ENCODE measurements at places on chromosomes 1 and 21.

GRCh38 chr21:39006571-39007311 is 176.5 kb downstream of the PSMG1 start:
- DNase-seq = no peak

GRCh38 chr1:45444609-45445131 is 46.3 kb downstream of the TESK2 start:
- no peak for DNase-seq

DNA sequence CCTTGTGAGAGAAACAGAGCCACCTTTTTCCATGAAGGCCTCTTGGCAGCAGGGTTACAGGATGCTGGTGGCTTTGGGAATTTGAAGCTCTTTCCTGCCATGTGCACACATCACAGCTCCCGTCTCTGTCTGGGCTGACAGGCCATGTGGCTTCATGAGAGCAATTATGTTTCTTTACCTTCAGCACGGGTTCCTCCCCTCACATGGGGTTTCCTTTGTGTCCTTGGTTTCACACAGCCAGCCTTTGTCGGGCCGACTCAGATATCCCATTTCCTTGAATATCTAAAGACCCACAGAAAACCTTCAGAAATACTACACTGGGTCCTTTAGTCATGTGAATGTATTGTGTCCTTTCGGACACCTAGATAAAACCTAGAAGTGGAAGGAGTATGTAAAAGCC is 7.1 kb downstream of the CLIC6 start:
- no peak for DNase-seq

GRCh38 chr1:243672539-243673074 is 177.4 kb downstream of the AKT3 start:
- DNase-seq = peak; percentile 28

GRCh38 chr21:26165331-26165730 is 5.2 kb downstream of the APP start:
- DNase-seq = no peak

DNA sequence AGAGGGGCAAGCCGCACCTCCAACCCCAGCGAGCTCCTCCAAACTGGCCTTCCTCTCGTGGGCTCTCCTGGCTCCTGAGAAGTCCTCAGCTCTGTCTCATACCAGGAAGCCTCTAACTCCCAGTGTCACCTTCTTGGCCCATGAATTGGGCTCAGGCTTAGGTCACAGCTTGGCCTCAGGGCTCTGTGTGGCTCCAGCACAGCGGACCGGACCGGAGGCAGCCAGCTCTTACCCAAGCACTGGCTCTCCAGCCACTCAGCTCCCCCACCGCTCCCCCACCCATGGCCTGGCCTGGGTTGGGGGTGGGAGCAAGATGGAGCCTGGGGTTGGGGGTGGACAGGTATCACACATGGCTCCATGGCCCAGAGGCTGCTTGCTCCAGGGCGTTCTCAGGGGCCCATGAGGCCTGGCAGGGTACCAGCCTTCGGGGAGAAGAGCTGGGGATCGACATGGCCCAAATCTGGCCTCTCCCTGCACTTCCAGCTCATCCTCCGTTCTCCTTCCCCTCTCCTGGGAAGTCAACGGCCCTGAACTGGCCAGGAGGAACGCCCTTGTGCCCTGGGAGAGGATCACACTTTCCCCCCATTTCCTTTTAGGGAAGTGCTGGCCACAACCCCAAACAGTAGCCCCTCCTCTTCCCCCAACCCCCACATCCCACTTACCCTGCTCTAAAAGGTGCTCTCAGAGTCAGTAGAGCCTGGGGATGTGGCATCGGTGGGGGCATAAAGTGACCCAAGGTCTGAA is 97.5 kb downstream of the CASZ1 start:
- no peak for DNase-seq

DNA sequence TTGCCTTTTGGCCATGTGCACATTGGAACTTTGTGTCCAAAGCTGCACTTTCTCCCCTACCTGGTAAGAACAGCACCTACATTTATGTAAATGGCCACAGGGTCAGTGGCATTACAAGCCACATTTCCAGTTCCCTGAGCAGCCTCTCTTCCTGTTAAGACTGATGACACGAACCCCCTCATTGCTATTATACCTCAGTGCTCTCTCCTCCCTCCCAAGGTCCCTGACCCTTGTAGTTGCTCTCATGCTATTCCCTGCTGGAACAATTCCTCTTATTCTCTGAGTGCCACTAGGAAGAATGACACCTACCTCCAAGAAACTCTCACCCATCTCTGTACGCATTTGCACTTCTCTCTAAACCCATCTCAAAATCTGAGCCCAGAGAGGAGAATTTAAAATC is 14.9 kb upstream of the VAV3 start:
- DNase-seq = no peak

DNA sequence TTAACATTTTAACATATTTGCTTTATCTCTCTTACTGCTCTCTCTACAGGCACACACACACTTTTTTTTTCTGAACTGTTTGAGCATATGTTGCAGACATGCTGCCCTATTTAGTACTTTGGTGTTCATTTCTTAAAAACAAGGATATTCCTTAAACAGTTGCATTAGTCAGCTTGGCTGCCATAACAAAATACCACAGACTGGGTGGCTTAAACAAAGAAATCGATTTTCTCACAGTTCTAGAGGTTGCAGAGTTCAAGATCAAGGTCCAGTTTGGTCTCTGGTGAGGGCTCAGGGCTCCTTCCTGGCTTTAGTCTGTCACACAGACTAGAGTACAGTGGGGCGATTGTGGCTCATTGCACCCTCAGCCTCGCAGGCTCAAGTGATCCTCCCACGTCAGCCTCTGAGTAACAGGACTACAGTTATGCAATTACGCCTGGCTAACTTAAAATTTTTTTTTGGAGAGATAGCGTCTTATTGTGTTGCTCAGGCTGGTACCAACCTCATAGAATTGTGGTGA is 46.7 kb downstream of the RPRD2 start:
- DNase-seq = no peak

- peak; percentile 8 for DNase-seq
These were observed 97.0 kb upstream of the CHODL start for GRCh38 chr21:18147678-18148077.

GRCh38 chr1:196425513-196425912 is 182.7 kb downstream of the KCNT2 start:
- no peak for DNase-seq

DNA sequence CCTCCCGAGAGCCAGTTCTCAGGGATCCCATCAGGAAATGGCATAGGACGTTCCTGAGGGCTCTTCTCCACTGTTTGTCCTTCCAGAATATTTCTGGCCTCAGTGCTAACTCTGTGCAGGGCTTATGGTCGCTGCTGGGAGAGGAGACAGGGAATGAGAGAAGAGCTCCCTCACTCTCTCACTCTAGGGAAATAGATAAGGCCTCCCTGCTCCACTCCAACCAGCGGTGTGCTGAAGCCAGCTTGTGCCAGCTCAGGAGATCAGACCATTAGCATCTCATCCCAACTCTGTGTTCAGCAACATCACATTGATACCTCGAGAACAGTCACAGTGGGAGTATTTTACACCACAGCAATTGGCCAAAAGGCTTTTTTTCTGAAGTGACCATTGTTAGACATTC is 49.2 kb upstream of the ZC3H12A start:
- DNase-seq = no peak

GRCh38 chr1:66552287-66552686 is 18.3 kb downstream of the SGIP1 start:
- no peak for DNase-seq

GRCh38 chr21:32253215-32253641 is 25.6 kb downstream of the MIS18A start:
- peak; percentile 81 for DNase-seq

DNA sequence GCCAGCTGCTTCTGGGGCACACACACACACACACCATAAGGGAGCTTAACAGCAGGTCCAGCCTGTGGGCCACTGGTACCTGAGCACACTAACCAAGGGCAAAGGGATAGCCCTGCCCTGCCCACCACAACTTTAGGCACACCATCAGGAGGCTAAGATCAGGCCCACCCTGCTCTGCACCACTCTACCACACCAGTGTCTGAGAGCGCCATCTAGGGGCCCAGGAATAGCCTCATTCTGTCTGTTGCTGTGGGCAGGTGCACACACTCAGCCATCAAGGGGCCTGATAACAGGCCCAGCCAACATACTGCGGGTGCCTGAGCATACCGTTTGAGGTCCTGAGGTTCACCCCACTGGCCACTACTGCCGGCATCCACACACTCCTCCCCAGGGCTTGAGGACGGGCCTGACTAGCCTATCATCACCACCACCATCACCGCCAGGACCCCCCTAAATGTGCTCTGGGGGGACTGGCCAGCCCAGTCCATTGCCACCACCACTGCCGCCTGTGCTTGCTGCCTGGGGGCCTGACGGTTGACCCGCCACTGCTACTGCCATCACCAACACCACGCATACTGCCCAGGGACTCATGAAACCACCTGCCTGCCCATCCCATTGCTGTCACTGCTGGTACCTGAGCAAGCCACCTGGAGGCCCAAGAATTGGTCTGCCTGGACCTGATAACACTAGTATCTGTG is 31.3 kb downstream of the NSL1 start:
- no peak for DNase-seq

- DNase-seq = peak; percentile 39
These were observed 6.2 kb upstream of the LAPTM5 start for GRCh38 chr1:30763651-30764248.

DNA sequence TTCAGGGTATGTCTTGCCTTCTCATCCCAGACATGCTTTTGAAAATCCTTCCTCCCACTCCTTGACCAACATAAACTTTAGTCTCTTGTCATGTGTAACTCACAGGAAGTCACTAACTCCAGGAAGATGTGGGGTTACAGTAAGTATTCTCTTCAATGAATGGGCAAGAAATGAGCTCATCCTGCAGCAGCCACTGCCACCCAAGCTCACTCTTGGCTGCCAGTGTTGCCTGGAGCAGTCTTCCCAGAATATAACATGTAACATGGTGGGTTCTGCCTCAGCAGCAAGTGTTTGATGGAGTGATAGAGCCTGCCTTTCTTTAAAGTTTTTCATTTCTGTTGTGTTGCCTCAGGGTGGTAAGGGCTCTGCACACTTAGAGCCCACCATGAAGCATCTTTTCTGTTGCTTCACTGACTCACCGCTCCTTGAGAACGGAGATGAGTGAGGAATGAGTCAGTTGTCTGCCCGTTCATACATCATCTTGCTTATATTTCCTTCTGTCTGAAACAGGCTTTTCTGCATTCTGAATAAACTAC is 187.0 kb downstream of the TPR start:
- DNase-seq = peak; percentile 95

- DNase-seq = peak; percentile 7
These were observed 104.7 kb downstream of the JAK1 start for GRCh38 chr1:64861611-64862010.

GRCh38 chr1:228497817-228498216 is 10.6 kb downstream of the RNF187 start:
- no peak for DNase-seq

GRCh38 chr1:198778049-198778448 is 139.2 kb downstream of the PTPRC start:
- DNase-seq = no peak

DNA sequence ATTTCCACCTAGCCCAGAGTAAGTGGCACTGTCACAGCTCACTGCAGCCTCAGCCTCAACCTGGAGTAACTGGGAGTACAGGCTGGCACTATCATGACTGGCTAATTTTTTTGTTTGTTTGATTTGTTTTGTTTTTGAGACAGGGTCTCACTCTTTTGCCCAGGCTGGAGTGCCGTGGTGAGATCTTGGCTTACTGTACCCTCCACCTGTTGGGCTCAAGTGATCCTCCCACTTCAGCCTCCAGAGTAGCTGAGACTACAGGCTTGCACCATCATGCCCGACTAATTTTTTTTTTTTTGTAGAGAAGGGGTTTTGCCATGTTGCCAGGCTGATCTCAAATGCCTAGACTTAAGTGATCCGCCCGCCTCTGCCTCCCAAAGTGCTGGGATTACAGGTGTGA is 2.5 kb downstream of the UCK2 start:
- no peak for DNase-seq

DNA sequence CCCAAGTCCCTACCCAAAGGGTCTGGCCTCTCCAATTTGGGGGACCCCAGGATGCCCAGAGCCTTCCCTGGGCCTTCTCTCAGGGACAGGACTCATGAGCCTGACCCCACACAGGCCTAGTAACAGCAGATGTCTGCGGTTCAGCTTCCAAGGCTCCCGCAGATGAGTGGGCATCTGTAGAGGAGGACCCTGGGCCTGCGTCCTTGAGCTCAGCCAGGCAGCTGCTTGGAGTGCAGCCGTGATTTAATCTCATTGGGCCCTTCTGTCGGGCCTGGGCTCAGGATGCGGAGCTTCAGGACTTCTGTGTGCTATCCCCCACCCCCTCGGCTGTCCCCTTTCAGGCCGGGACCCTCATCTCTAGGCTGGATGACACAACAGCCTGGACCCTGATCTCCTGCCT is 35.4 kb downstream of the IGSF21 start:
- no peak for DNase-seq

- DNase-seq = no peak
These were observed 138.7 kb downstream of the LRRC40 start for GRCh38 chr1:70066711-70067110.

DNA sequence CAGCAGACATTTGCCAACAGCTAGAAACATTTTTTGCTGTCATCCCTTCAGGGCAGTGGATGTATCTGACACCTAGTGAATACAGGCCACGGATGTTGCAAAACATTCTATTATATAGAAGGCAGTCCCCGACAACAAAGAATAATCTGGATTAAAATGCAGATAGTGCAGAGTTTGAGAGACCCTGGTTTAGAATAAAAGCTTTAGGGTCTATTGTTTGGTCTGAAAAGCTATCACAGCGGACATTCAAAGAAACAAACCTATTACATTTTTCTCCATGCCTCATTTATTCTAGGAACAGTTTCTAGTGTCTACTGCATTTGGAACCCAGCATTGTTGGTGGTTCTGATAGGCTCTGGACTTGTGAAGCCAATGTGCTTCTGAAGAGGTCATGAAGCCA is 316.3 kb downstream of the TGFB2 start:
- no peak for DNase-seq

DNA sequence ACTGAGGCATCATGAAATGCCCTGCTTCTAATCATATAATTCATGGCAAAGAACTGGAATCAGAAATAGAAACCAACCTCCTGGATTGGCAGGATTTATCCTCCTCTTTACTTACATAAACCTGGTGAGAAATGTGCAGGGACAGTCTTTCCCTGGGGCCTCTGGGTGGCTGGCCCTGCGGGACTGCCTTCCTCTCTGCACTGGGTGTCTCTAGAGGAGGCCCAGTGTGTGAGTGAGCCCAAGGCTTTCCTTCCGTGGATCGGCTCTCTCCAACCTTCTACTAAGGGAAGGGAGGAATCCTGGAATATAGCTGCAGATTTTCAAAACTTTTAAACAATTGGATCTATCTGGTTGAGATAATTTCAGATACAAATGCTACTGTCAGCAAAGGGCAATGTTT is 11.4 kb upstream of the ATP1A1 start:
- no peak for DNase-seq

DNA sequence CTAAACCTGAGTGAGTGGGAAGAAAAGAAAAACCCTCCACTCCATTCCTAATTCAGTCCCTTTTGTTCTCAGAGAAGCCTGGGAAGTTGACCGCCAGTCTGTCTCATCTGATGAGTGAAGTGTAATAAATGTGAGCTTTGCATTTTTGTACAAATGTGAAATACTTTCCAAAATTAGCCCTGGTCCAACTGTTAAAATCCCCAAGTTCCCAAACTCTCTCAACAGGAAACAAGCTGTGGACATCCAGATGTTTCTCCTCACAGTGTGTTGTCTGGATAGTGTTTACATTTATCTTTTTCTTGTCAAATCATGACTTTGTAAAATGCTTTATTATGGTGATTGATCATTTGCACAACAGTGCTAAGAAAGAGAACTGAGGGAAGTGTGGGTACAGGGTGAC is 145.1 kb downstream of the TM2D1 start:
- no peak for DNase-seq

GRCh38 chr1:20588634-20589225 is at the start of gene CDA:
Gene CDA, plus strand, starts transcription at chr1:20589097. Its CDS starts 33 bp downstream, at chr1:20589130.
- DNase-seq = no peak

GRCh38 chr1:88784551-88784950 is 100.5 kb downstream of the PKN2 start:
- no peak for DNase-seq

All from fibroblast of skin of abdomen (primary cell).